AG10803 (cell line): ENCODE measurements at places on chromosomes 3 and 15.

DNA sequence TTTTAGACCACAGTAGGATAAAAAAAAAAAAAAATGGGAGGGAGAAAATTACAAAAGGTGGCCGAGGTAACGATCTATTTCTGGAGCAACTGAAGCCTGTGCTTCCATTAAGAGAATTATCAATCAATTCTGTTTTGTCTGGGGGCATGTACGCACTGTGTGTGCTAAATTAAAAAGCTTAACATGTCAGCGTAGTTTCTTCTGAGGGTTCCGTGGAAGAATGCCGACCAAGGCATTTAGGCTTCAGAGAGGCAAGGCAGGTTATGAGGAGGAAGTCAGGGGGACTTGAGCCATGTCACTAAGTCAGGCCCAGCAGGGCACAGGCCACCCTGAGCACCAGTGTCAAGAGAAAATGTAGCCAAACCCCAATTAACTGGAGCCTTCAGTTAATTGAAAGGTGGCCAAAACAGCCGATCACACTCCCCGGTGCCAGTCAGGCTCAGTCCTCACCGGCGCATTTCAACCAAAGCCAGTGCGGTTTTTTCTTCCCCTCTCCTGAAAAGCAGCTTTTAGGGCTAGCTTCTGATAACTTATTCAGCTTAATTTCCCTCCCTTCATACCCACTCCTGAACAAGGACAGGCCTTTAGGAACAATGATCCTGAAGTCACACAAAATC is 113.9 kb downstream of the MEGF11 start:
- no peak for DNase-seq

GRCh38 chr3:160980740-160981139 is 124.4 kb downstream of the B3GALNT1 start:
- DNase-seq, result no peak

GRCh38 chr3:118116991-118117390 is 917.7 kb downstream of the IGSF11 start:
- no peak for DNase-seq

- peak; percentile 46 for DNase-seq
Measured at GRCh38 chr15:78914027-78914764, 30.6 kb downstream of the CTSH start.
